Umbilical cord (tissue), 2 donors: ENCODE measurements at places on chromosomes 12 and 14.

GRCh38 chr14:51562816-51563215, 88.9 kb upstream of the FRMD6 start:
- DNase-seq: no peak

DNA sequence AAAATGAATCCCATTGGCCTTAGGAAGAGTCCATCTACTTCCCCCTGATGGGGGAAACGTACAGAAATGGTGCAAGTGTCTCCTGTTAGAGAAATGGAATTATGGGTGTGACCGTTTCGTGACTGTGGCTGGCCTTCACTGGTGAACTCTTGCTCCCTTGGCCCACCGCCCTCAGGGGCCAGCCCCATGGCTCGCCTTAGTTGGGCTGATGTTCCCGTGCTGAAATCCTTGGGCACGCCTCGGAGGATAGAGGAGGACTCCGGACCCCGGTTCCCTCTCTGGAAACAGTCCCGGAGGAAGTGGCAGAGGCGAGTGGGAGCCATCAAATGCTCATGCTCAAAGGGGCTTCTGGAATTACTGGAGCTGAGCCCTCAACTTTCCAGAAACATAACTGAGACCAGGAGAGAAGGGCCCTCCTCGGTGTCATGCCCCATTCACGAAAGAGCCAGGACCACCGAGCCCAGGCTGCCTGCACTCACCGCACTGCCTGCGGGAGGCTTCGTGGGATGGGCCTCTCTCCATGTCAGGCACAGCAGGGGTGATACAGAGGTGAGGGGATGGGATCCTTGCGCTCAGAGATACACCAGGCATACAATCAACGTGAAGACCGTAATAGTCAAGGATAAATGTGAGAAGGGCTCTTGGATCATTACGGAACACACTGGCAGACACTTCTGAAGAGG, 10.1 kb upstream of the CACNA2D4 start:
- no peak for DNase-seq

DNA sequence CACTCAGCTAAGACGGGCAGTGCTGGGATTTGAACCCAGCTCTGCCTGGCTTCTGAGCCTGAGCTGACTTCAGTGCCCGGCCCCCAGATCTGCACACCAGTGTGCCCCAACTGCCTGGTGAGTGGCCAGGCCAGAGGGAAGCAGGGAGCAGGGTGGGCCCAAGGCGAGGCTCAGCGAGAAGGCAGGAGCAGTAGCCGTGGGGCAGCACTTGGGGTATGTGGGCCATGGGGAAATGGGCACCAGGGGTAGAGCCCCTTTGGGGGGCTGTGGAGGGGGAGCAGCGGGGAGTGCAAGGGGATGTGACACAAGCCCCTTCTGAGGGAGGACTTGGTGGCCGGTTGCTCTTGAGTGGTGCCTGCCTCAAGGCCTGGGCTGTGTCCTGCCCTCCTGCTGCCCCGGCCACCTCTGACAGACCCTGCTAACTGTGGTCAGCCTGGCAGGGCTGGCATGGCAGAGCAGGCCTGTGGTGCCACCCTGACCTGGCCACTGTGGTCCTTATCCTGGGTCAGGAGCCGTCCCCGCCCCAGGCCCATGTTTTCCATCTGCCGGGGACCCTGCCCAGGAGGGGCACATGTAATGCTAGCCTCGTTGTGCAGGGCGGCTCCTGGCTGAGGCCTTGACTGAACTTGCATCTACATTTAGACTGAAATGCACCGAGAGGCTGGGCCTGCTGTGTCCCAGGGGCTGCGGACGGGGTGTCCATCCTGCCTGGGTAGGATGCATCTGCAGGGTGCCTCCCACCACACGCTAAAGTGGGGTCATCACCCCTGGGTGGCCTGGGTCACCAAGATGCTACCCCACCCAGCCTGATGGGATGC, 90.5 kb downstream of the KIF26A start:
- DNase-seq: no peak

- DNase-seq: no peak
These were observed 169.3 kb downstream of the STXBP6 start for GRCh38 chr14:24880689-24881088.

DNA sequence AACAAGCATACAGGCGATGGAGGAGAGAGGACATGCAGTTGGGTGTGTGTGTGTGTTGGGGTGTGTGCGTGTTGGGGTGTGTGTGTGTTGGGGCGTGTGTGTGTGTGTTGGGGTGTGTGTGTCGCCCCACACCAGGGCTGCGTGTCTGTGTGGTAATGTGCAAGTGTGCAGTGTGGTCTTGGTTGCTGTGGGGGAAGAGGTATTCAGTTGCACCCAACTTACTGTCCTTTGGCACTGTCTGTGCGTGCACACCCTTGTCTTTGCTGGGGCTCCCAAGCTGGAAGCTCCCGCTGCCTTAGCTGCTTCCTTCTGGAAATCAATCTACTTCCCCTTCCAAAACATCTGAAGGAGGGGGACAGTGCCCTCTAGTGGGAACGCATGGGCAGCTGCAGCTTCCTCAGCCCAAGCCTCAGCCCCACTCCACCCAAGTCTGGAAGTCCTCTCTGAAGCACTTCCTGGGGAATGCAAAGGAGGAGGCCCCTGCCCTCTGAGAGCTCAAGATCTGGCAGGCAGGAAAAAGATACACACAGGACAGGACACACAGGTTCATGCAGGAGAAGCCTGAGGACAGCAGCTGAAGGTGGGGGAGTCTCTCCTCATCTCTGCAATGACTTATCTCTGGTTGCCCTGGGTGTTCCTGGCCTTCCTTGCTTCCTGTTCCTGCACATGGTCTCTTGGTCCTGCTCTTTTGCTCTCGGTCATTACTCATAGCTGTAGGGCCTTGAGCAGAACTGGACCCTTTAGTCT, 13.1 kb downstream of the ASIC1 start:
- peak; percentile 93 for DNase-seq

- DNase-seq: peak; percentile 88
These were observed 16.9 kb downstream of the PPP1R36 start for GRCh38 chr14:64566651-64567122.

DNA sequence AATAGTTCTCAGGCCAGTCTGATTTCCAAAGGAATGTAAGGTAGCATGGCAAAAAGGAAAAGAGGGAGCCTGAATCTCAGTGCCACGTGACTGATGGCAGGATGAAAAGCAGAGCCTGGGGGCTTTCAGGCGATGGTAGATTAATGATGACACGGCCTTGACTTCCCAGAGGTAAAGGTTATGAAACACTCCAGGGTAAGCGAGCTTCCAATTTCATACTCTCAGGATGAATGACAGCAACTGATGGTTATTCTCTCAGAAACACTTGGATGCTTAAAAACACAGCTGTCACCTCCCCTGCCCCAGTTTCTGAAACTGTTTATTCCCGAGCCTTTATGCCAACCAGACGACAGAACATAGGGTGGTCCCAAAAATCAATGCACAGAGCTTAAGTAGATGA, 28.8 kb downstream of the GDF11 start:
- DNase-seq: no peak

DNA sequence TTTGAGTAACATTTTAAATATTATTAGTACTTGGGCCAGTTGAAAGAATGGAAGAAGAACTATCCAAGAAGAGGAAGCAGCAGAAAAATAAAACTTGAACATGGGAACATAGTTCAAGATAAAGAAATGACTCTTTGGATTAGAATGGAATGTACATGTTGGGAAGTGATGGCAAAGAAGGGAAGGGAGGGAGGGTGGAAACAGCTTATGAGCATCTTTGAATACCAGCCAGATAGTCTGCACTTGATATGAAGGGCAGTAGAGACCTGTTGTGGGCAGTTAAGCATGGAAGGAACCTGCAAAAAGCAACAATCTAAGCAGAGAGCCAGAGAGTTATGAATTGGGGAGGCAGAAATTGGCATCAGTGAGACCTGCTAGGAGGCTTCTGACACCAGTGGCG, 10.0 kb upstream of the IL22 start:
- DNase-seq: peak; percentile 55

GRCh38 chr12:52523824-52524223, 3.6 kb upstream of the KRT5 start:
- no peak for DNase-seq

DNA sequence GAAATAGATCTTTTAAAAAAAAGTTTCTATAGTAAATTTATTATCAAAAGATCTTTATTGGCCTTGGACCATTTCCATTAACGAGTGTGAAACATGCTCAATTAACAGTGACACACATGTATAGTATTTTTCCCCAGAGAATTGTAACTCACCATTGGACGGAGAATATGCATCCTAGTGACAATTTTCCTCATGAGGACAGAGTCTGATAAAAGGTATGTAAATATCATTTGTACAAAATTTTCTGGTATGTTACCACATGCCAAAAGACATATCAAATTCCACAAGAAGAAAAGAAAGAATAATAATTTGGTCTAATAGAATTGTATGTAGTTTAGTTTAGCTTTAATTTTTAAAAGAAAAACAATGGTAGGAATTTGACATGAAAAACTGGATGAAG, 1096.0 kb upstream of the FLRT2 start:
- DNase-seq: no peak

DNA sequence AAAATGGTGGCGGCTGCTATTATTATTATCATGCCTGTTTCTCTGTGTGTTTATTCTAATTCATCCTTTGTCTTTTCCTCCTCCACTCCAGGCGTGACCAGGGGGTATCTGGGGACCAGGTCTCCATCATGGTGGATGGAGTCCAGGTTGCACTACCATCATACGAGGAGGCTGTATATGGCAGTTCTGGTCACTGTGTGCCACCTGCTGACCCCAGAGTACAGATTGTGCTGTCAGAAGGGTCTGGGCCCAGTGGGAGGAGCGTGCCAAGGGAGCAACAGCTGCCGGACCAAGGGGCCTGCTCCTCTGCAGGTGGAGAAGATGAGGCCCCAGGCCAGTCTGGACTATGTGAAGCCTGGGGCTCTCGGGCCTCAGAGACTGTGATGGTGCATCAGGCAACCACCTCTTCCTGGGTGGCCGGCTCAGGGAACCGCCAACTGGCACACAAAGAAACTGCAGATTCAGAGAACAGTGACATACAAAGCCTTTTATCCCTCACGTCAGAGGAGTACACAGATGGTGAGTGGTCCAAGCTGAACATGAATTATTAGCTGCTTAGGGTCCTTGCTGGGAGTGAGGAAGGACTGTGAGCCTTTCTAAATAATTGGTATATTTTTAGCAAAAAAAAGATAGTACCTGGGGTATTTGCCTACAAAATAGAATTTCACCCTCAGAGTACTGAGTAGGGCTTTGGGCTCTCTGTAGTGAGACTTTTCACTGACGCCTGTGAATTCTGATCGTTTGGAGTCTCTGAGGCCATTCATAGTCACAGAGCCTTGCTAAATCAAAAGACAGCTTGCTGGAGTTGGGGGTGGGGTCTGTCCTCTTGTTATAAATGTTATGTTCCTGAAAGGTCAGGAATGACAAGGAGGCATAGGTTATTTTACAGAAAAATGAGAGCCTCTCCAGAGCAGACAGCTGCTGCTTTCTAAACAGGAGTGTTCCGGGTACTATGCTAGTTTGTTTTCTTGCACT, 58.1 kb upstream of the SRSF5 start:
- no peak for DNase-seq

GRCh38 chr12:50786498-50787231, 22.8 kb downstream of the ATF1 start:
- peak; percentile 9 for DNase-seq
